DMS79 (cell line): ENCODE measurements at places on chromosomes 5 and 9.
A peak's percentile ranks its signal among the peaks of the same experiment; 100 is the strongest.

DNA sequence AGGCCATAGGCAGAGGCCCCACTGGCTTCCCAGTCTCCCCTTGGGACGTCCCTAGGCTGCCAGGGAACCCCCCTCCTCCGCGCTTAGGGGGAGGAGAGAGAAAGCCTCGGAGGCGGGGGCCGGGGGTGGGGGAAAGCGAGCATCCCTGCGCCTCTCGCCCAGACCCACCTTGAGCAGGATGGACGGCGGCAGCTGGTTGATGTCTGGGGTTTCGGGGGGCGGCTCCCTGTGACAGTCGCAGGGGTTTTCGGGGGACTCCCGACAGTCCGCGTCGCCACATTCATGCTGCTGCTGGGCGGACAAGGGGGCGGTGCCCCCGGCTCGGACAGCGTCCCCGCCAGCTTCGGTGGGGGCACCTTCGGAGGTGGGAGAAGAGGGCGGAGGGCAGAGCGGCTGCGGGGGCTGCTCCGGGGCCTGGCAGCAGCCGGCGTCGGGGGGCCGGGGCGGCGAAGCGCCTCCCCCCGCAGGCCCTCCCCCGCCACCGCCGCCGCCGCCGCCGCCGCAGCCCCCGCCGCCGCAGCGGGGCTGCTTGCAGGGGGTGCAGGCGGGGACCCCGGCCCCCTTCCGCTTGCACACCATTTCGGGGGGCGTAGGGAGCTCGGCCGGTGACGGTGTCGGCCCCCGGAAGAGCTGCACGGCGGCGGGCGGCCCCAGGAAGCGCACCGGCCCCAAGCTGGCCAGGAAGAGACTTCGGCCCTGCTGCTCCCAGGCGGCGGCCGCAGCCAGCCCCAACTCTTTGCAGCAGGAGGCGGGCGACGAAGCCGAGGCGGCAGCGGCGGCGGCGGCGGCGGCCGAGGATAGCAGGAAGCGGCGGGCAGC, 1.2 kb downstream of the FBXL17 start:
- peak; percentile 4 for DNase-seq

GRCh38 chr5:67178966-67179365, 17.6 kb downstream of the CD180 start:
- DNase-seq, result no peak

DNA sequence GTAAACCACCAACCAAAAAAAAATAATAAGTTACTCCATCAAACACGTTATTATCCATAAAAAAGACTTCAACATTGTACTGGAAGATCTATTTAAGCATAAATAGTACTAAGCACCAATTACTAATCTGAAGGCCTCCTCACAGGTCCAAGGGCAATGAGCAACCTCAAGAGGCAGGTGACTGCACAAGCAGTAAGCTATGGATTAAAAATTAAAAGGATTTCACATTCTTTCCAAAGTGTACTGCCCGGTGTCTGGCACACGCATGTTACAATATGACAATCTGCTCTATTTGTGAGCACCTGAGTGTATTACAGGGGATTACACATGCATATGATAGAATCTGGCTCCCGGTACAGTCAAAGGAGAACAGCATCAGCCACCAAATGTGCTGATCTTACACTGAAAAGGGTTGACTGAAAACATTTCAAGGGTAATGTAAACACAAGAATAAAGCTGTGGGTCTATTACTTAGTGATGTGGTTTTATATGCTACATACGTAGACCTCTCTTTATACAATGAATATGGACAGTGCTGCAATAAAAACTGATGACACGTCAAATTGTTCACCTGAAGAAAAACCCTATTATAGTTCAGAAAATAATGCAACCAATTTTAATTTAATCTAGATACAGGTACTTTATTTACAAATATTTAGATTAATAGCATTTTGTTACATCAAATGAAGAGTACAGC, 22.8 kb downstream of the RAB14 start:
- no peak for DNase-seq

GRCh38 chr5:166358127-166358830, 1933.2 kb upstream of the WWC1 start:
- DNase-seq, result no peak

- DNase-seq, result peak; percentile 96
Measured at GRCh38 chr9:113506090-113506589, 42.6 kb downstream of the RGS3 start.

- DNase-seq, result no peak
Measured at GRCh38 chr5:30991462-30991861, 202.0 kb upstream of the CDH6 start.

- DNase-seq, result no peak
Measured at GRCh38 chr5:177338251-177339106, 13.0 kb downstream of the LMAN2 start.

DNA sequence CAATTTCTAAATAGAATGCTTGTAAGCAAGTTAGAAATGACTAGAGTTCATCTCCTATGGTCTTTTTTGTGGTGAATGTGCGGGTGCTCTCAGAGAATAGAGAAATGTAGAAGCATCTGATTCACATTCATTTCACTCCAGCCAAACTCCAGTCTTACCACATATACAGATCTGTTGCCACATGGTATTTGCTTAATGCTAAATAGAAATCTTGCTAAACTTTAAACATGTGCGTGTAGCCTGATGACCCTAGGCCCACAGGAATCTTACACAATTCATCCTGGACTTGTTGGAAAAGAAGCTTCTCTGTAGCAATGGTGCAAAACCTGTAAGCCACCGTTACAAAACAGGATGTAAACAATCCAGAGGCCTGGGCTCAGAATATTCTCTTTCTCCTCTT, 135.2 kb downstream of the PCSK1 start:
- no peak for DNase-seq

GRCh38 chr5:5063533-5063953, 76.6 kb upstream of the ADAMTS16 start:
- DNase-seq, result no peak

GRCh38 chr5:134345996-134346395, 21.0 kb downstream of the CDKL3 start:
- no peak for DNase-seq

DNA sequence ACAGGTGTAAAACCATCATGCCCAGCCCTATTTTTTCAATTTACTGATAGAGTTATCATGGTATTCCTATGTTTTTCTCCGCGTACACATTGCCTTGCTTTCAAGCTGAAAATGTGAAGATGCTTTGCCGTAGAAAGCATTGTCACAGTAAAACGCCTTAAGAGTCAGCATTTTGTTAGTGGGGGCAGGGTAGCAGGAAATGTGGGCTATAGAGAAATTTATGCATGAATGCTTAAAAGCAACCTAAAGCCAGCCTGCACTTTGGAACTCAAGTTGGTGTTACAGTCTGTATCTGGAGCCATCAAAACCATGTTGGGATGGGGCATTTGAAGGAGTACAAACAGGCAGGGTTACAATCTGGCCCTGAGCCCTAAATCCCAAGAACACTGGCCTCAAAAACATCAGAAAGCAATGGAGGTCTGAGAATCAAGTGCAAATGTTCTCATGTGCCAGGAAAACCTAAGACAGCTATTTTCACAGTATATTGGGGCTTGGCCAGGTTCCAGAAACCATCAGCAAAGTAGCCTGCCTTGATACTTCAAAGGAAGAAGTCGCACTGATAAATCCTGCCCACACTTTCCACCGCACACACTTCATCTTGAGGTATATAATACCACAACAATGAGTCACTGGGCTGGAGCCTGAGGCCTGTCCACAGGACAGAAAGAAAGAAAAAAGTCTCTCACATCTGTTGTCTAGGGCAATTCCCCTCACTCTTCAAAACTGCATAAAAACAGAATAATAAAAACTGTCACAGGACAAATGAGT, 313.8 kb downstream of the ENC1 start:
- peak; percentile 75 for DNase-seq

DNA sequence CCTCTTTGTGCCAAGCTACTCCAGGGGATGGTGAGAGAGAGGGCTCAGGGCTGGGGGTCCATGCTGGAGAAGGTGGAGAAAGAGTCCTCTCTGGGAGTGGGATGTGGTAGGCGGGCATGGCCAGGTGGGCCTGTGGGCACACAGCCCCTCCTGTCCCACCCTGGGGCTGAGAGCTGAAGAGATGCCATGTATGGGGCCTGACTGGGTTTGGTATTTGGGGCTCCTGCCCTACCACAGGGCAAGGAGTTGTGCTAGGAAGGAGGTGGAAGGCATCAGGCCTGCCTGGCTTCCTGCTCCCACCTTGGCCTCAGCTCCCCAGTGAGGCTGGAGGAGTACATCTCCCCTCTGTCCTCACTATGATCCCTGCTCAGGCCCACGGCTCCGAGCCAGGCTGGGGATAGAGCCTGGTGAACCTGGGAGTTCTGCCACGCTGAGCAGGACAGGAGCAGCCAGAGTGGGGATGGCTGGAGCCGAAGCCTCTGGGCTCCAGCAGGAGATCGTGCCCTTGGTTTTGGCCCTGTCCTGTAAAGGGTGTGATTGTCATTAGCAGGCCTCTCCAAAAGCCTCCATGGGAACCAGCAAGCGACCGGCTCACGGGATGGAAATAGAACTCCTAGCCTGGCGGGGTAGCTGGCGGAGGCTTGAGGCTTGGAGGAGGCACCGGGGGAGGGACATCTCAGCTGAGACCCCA, 75.5 kb downstream of the CACNA1B start:
- no peak for DNase-seq

GRCh38 chr5:102222772-102223171, 73.3 kb downstream of the SLCO4C1 start:
- DNase-seq, result no peak

DNA sequence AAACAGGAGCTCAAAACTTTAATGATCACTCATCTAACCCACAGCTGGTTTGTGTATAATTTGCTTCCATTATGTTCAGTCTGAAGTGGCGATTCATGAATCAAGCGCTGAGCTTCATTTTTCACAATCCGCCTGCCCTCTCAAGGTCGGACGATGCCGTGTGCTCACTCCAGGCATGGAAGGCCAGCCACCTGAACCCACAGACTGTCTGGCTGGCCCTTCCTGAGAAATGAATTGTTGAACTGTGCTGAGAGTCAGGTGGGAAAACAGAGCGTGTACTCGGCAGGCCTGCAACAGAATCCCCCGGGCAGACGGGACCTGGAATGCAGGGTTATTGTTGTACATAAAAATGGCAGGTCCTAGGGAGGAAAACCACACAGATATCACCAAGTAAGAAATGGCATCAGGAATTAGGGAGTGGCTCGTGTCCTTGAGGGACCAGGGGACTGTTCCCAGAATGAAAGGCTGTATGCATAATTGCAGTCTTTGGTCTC, 375.7 kb downstream of the IRX2 start:
- peak; percentile 62 for DNase-seq

- DNase-seq, result no peak
Measured at GRCh38 chr9:106866243-106866642, 3.3 kb downstream of the ZNF462 start.

DNA sequence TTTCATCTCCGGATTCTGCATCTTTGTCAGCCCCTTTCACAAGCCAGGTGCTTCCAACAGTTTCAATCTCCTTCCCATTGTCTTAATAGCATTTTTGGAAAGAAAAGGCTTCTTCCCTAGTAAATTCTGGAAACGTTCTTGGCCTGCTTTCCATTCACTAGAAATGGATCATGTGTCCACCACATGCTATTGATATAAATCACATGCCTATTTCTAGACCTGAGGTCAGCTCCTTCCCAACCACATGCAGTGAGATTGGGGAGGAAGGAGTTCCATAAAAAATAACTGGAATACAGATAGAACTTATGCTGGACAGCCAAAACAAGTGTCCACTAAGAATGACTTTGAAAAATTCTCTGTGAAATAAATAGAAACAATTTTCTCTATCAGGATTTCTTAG, 181.6 kb upstream of the TMEM161B start:
- DNase-seq, result no peak

GRCh38 chr9:16659096-16659495, 211.4 kb downstream of the BNC2 start:
- DNase-seq, result no peak

DNA sequence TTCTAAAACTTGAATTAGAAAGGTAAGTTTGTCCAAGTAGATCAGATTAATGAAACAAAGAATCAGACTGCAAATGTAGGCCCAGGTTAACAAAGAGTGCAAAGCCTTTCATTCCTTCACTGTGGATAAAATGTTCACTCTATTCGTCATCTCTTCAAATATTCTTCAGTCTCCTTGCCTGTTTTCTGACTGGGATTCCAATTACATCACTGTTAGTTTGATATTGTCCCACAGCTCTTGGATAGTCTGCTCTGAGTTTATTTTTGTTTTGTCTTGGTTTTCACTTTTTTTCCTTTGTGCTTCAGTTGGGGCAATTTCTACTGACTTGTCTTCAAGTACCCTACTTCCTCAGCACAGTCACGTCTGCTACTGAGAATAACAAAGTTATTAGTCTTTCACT, 38.5 kb upstream of the GZMA start:
- no peak for DNase-seq

- DNase-seq, result no peak
Measured at GRCh38 chr9:90023861-90024260, 419.0 kb downstream of the GADD45G start.

GRCh38 chr9:7130266-7130820, 372.6 kb downstream of the KDM4C start:
- peak; percentile 34 for DNase-seq

DNA sequence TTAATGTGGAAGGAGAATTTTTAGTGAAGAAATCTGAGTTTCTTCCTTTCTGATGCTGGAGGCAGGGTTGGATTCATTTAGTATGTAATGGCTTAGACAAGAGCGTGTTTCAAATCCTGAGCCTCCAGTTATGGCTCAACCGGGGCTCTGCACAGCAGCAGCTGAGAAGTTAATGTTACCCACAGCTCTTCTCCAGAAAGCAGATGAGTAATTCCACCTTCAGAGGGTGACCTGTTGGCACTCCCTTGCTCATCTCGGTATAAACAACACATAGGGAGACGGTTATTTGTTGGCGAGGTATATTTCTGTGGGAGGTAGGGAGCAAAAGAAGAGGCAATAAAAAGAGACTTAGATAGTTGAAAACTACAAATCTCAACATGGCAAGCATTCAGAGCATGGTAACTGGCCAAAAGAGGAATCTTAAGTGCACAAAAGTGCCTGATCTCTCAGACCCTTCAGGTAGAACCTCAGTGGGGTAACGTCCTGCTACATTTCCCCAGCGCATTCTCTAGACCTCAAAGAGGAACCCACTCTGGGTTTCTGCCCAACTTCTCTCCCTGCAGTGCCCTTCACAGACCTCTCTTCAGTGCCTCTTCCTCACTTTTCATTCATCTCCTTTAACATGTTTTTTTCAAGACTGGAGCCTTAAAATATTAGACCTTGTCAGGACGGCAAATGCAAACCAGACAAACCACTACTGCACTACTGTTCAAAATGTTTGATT, 417.5 kb upstream of the ADAMTSL1 start:
- DNase-seq, result no peak

DNA sequence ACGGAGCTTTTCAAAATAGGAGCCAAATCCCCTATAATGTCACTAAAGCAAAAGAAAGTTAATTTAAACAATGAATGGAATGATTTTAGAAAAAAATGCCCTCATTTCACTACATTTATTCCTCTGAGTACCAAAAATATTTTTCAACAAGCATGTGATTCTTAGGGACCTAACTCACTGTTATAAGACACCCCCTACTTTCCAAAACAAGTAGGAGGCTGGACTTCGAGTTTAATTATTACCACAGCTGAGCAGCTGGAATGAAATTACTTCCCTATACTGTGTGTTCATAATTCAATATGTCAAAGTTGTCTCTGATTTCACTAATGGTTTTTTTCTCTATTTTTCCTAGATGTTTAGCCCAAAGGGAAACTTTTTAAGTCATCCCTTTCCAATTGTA, 61.6 kb downstream of the SAXO1 start:
- DNase-seq, result no peak

- no peak for DNase-seq
Measured at GRCh38 chr5:60248901-60249300, 355.4 kb upstream of the PDE4D start.

- DNase-seq, result no peak
Measured at GRCh38 chr9:132187121-132187620, 25.3 kb downstream of the NTNG2 start.
